Skeletal muscle cell (primary cell): ENCODE measurements at places on chromosomes 3 and 15.
A peak's percentile ranks its signal among the peaks of the same experiment; 100 is the strongest.

DNA sequence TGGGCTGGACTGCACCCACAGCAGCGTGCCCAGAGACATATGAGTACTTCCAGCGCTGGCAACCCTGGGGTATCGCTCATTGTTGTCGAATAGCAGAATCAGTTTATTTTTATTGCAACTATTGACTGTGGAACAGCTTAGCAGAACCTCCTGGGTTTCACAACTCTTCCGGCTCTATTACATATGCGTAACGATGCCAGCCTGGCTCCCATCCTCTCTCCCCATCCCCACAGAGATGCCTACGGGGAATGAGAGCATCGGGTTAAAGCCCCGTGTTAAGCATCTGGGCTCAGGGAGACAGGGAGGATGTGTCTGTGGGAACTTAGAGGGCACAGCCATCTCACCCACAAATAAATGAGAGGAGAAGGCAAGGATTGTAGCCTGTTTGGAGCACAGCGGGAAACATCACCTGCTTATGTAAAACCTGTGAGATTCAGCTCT lies 76.6 kb upstream of the DLG1 start:
- no peak for DNase-seq

DNA sequence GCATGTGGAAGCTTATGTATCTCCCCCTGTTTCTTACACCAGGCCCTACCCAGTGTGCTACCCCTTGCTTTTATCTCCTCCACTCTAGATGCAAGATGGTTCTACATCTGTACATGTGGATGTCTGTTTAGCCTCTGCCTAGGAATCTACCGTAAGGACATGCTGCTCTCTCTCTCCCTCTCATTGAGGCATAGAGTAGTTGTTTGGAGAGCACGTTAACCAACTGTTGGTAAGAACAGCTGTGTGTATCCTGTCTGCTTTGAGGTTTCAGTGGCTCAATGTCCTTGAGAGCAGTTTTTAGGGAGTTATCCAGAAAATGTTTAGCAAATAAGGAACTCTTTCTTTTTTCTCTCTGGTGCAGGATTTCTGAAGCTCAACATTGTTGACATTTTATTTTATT lies 152.8 kb downstream of the DNAJB8 start:
- no peak for DNase-seq

- no peak for DNase-seq
These were observed 106.6 kb upstream of the SEMA6D start for GRCh38 chr15:47610736-47611135.

DNA sequence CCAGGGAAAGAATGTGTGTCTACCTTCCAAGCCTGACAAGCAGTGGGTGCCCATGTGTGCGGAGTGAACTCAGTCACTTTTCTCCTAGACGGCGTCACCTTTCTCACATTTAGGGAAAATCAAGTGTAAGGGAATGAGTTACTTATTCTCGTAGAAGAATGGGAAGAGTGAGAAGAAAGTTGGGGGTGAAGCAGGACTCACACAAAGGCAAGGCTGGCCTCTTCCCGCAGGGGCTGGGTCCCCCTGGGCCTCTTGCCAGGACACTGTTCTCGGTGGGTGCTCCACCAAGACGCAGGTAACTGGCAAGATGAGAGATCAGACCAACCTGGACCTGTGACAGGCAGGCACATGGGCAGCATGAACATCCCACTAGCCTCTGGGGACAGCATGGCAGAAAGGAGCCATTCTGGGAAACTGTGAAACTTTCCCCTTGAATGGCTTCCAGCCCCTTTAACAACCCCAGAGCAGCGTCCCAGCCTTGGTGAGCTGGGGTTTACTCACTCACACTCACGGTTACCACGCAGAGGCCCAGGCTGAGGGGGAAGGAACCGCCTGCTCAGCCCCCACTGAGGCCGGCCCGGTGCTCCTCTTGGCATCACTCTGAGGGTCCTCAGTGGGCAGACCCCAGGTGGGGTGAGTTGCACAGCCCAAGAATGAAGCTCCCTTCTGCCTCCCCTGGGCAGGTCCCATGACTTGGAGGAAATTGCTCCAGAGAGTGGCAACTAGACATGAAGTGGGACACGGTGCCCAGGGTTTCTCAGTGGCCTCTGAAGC lies 15.0 kb upstream of the SRP14 start:
- DNase-seq: no peak

GRCh38 chr3:194369522-194370279 lies at the start of gene LRRC15:
Gene LRRC15 (minus strand): TSS chr3:194369743. CDS start chr3:194361043, 8,700 bp downstream.
- DNase-seq: no peak

DNA sequence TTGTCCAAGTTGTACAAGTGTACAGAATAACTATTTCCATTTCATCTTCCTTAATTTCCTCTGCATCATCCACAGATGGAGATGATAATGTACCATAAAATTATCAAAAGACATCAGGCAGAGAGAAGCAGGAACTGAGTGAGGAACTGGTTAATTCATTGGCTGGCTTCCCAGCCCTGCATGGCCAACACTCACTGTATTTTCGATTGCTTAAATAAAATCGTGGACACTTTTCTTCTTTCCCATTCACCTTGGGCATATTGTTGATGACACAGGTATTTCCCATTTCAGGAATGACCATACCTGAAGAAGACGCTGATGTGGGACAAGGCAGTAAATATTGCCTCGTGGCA lies 144.2 kb upstream of the ABHD17C start:
- DNase-seq: no peak

GRCh38 chr3:125238759-125239158 lies 26.2 kb upstream of the SLC12A8 start:
- DNase-seq: no peak

DNA sequence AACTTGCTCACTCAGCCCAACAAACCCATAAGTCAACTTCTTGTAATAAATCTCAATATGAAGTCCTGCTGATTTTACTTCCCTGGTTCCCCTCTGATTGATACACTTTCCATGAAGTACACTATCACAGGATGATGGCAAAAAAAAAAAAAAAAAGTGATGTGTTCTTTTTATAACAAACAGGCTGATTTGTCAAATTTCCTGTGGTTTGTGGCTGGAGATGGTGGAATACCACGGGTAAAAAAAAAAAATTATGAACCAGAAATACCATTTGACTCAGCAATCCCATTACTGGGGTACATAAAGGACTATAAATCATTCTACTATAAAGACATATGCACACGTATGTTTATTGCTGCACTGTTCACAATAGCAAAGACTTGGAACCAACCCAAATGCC lies 10.7 kb upstream of the SERPINI2 start:
- DNase-seq: no peak

- no peak for DNase-seq
These were observed 48.1 kb downstream of the SUSD5 start for GRCh38 chr3:33170531-33170930.

DNA sequence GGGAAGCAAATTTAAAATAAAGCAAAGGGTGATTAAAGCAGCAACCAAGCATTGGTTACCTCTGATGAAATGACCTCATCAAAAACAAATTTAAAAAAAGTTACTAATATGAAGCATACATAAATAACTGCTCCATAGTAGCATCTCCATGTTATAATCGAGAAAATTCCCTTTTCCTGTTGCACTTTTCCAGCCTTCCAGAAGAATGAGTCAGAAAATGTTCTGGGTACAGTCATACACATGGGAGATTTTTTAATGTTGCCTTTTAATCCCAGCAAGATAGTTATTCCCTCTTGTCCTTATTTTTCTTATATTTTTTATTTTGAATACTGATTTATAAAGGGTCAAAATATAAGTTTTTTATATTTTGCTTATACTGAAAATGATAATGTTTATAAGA lies 2.6 kb upstream of the TMCO5A start:
- no peak for DNase-seq

GRCh38 chr3:73207946-73208440 lies 146.5 kb downstream of the EBLN2 start:
- DNase-seq: no peak

DNA sequence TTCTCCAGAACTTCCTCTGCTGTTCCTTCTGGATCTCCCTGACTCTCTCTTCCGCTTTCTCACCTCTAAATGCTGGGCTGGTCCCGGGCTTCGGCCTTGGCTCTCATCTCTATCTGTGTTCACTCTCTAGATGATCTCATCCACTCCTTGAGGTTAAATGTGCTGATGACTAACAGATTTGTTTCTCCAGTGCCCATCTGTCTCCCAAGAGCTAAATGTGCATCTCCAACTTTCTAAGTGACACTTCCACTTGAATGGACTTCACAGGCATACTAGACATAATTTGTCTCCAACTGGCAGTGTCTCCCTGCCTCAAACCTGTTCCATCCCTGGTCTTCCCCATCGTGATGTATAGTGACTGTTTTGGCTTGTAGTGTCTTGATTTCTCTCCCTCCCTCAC lies 95.3 kb downstream of the ITPR1 start:
- DNase-seq: peak; percentile 24
